ENCODE measurements at places on chromosomes 3 and 15. TPM values are rescaled to one million over a fixed set of nuclear protein-coding genes. Genes with fewer than 3 reads are reported as not detected.

DNA sequence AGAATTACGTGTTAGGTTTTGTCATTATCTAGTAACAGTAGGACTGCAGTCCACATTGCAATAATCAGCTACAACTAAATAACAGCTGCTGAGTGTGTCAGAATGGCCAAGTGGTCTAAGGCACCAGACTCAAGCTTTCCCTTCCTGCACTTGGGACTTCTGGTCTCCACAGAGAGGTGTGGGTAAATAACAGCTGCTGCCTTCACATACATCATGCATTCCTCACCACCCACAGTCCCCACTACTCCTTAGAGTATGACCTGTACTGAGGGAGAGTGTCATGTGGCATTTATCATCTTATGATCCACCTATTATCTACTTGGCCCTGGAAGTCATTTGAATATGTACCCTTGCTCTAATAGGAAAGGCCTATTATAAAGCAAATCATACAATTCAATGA lies 22.2 kb upstream of the ZMAT3 start:
- no peaks in the 10 kb centered on the region for H3K36me3 ChIP-seq
- H3K4me3 ChIP-seq: no peak overlapping the region

DNA sequence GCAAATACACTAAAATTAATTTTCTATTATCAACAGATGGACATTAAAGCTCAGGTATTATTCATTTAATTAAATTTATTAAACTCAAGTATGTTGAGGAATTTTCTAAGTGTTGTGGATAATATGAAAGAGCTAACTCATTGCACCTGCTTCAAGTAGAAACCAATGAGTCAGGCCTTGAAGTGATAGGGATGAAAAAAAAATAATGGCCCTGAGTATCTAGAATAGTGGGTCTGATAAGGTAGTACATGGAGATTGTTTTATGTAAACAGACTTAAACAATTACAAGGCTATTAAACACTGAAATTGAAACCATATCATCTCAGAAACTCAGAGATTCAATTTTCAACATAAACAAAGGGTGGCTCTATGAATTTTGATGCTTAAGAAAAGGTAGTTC lies 857.1 kb upstream of the GBE1 start:
- H3K36me3 ChIP-seq: no peaks in the 10 kb centered on the region
- no peak overlapping the region for H3K4me3 ChIP-seq
- H3K27me3 ChIP-seq: no peaks in the 10 kb centered on the region
- no peaks in the 10 kb centered on the region for H3K4me1 ChIP-seq
- DNase-seq: no peak
- no peak overlapping the region for H3K27ac ChIP-seq

Gene GCNT3
- not detected for total RNA-seq

- no peak for DNase-seq
- H3K27ac ChIP-seq: no peak overlapping the region
- H3K4me3 ChIP-seq: no peak overlapping the region
- no peaks in the 10 kb centered on the region for H3K4me1 ChIP-seq
- no peaks in the 10 kb centered on the region for H3K27me3 ChIP-seq
Measured at GRCh38 chr3:116929505-116930222, 220.1 kb downstream of the TUSC7 start.

Gene GAP43
- total RNA-seq: 6.1 TPM

DNA sequence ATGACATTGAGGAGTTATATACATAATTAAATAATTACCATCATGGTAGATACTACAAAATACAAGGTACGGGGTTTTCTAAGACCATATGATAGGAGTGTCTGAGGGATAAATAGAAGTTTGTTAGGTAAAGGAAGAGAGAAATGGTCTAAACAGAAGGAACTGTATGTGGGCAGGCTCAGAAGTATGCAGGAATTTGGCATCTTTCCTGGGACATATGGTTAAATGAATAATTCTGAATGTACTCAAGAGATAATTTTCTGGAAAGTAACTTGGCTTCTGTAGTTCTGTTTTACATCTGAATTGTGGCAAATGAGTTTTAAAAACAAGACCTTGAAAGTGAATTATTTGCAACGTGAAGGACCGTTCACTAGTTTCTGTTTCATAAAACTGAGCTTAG lies 17.5 kb downstream of the LMCD1 start:
- H3K36me3 ChIP-seq: peaks cover 32% of the 10 kb centered on the region
- peaks cover 79% of the 10 kb centered on the region for H3K4me1 ChIP-seq
- H3K4me3 ChIP-seq: peak overlapping the region; percentile 14
- H3K27me3 ChIP-seq: no peaks in the 10 kb centered on the region

DNA sequence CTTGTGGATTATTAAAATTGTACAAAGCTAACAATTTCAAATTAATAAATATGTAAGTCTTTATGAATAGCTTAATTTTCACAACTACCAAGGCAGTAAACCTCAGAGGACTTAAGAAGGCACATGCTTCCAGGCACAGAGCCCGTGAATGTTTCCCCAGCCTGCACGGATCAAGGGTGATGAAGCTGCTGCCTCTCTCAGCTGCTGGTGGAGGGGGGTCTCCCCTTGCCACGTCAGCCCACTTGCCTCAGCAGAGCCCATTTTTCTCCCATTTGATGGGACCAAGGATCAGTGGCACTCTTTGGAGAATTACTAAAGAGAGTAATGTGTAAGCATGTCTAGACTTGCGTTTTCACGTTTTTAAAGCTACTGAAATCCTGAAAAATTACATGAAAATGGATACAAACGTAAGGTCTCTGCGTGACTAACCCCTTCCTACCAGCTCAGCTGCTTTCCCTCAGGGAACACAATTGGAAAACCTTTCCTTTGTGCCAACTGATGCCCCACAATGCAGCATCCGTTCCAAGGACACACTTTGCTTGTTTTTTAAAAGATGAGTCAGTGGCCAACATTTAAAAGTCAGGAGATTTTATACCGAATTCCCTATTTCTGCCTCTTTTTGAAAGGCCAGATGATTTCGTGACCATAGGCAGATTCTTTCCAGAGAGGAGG lies 494.1 kb downstream of the GABRG3 start:
- H3K4me1 ChIP-seq: no peaks in the 10 kb centered on the region
- no peaks in the 10 kb centered on the region for H3K36me3 ChIP-seq
- H3K4me3 ChIP-seq: no peak overlapping the region
- no peak overlapping the region for H3K27ac ChIP-seq

GRCh38 chr15:25812073-25812472 lies 51.1 kb downstream of the ATP10A start:
- peaks cover 70% of the 10 kb centered on the region for H3K4me1 ChIP-seq
- H3K36me3 ChIP-seq: no peaks in the 10 kb centered on the region
- no peak overlapping the region for H3K27ac ChIP-seq

Gene TBC1D2B
- 54.0 TPM for total RNA-seq

Gene ERICH6
- total RNA-seq: not detected

GRCh38 chr3:116050311-116050915 lies 394.9 kb downstream of the LSAMP start:
- no peaks in the 10 kb centered on the region for H3K27me3 ChIP-seq
- H3K27ac ChIP-seq: no peak overlapping the region
- H3K4me3 ChIP-seq: no peak overlapping the region
- no peak for DNase-seq
- no peaks in the 10 kb centered on the region for H3K36me3 ChIP-seq

DNA sequence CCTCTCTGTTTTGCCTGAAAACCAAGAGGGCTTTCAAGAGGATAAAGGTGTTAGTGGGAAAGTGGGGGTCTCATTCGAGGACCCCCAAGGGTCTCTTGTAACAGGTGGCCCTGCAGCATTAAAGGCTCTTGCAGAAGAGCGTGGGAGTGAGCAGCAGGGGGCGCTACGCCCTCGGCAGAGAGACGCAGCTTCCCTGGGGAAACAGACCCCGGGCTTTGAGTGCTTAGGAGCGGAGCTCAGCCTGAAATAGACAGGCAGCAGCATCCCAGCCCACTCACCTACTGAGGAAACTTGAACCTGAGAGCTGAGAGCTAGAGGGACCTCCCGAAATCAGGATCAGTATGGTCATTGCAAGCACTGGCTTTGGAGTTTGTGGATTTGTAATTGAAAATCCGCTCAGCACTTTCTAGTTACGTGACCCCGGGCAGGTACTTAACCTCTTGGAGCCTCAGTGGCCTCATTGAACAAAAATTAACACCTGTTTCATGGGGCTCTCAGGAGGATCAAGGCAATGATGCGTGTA lies 25.7 kb downstream of the RPLP1 start:
- no peaks in the 10 kb centered on the region for H3K27me3 ChIP-seq
- H3K36me3 ChIP-seq: no peaks in the 10 kb centered on the region
- DNase-seq: no peak
- no peak overlapping the region for H3K4me3 ChIP-seq
- no peaks in the 10 kb centered on the region for H3K4me1 ChIP-seq

Gene IFT57
- total RNA-seq: 35.7 TPM

Gene SEMA6D
- total RNA-seq: 12.9 TPM
